ENCODE measurements at places on chromosomes 11 and 22.
A peak's percentile ranks its signal among the peaks of the same experiment; 100 is the strongest.

- no peak for DNase-seq
These were observed 564 bp downstream of the THAP12 start for GRCh38 chr11:76380159-76380976.

- DNase-seq = no peak
These were observed 184.6 kb downstream of the LRRC4C start for GRCh38 chr11:41274831-41275230.

DNA sequence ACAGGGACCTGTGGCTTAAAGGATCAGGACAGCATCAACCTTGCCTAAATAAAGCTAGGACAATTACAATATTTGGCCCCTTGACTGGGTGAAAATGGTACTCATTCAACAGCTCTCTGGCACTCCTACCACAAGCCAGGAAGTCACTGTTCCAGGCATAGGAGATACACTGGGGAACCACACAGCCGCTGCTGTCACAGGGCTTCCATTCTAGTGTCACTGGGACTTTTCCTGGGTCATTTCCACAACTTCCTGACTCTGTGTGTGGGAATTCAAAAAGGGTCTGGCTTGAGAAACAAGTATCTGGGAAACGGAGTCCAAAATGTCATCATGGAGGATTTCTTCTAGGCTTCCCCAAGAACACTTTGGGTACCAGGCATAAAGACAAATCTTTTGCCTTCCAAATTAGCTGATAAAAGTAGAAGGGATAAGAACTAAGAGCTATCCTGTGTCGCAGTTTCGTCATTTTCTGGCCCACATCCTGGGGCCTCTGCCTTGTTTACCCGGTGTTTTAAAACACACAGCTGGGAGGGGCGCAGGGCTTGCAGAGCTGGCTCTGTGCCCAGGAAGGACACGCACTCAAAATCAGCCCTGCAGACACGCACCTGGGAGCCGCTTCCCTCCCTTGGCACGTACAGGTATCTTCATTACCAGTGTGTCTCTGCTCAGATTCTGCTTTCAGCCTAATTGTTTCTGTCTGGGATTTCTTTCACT is 38.0 kb downstream of the TMEM45B start:
- peak; percentile 93 for DNase-seq

DNA sequence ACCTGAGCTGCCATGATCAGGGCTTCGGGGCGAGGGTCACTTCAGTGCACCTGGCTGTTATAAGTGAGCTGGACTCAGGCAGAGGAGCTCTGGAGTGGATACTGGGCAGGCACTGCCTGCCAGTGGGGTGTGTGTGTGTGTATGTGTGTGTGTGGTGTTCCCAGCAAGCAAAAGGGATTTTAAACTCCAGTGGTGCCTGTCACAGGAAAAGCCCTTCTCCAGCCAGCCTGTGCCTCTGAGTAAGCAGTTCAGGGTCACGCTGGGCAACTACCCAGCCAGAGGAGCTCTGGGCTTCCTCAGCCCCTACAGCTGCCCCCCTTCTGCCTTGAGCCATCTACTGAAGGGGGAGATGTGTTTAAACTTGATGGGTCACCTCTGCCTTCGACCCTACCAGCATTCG is 109.0 kb downstream of the OSBP2 start:
- DNase-seq = no peak

GRCh38 chr11:132685174-132685611 is 847.1 kb downstream of the OPCML start:
- DNase-seq = no peak

GRCh38 chr11:31821766-31822165 is 10.6 kb upstream of the PAX6 start:
- no peak for DNase-seq

DNA sequence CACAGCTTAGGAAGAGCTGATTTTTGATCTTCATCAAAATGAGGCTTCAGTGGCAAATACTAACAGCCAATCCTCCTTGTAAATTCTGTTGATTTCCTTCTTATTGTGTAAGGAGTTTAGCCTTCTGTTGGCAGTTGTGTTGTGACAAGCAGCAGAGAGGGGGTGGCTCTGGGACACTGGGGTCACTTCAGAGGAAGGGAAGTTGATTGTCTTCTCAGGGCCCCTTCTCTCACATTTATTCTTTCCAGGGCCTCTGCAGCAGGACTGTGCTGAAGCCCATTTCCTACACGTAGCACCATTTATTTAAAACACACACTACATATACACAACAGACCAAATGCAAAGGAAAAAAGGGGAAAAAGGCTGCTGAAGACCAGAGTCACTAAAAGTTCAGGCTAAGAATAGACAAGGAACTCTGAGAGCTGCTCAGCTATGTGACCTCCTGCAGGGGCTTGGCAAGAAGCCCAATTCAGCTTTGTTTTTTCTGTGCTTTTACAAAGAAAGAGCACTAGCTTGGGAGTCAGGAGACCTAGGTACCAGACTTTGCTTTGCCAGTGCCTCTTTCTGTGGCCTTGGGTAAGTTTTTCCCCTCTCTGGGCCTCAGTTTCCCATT is 28.3 kb upstream of the UPB1 start:
- DNase-seq = no peak

DNA sequence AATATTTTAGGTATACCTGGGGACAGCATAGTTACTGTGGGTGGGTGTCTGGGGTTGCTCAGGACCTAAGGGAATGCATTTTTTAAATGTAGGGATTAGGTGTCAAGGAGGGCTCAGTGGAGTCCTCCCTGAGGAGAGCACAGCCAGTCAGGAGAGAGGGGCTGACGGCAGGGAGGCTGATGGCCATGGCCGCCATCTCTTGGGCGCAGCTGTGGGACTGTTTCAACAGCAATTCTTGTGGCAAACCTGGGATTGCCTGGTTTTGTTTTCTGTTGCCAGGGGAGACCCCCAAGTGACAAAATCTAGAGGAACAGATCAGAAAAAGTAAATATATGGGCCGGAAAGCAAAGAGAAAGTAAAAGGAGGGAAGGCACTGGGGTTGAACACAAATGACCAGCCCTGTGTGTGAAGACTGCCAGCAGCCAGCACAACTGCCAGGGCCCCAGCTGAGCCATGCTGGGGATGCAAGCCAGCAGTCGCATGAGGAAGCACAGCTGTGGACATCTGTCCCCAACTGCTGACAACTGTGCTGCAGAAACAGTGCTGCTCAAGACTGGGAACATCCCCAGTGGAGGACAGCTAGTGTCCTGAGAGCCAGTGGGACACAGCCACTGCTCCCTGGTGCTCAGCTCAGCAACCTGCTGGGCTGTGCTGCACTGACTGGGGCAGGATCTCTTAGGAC is 10.5 kb downstream of the MIF start:
- no peak for DNase-seq

DNA sequence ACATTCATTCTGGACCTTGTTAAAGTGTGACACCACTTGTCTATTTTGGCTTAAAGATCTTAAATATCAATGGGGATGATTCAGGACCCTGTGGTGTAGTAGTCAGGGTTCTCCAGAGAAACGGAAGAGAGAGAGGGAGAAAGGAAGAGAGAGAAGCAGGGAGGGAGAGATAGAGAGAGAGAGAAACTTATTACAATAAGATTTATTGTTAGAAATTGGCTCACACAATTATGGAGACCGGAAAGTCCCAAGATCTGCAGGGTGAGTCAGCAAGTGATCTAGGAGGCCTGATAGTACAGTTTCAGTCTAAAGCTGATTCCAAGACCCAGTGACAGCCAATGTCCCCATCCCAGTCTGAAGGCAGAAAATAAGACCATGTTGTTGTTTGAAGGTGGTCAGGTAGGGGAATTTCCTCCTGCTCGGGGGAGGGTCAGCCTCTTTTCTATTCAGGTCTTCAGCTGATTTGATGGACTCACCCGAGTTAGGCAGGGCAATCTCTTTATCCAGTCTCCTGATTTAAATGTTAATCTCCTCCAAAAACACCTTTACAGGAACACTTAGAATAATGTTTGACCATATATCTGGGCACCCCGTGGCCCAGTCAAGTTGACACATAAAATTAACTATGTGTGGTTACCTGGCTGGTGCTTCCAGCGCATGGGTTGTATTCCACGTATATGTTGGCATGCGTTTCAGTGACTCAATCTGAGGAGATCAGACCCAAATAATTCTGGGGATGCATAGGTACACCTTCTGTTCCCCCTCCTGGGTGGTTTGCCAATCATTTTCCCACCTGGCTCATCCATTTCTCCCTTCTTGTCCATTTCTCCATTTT is 1350.5 kb downstream of the TBC1D22A start:
- no peak for DNase-seq

DNA sequence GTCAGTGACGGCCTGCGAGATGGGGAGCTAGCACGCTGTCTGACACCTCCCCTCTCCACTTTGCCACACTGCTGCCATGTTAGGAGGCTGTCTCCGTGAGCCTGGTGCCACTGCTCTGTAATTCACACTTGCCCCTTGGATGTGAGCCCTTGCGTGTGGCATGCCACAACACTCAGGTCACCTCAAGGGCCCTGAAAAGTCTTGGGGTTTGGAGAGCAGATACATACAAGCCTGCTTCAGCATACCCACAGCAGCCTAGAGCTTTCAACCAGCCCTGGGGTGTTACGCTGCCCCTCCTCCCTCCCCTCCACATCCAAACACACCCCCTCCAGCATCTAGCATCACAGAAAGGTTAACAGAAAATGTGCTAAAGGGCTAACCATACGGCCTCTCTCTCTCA is 69.5 kb upstream of the TBCEL start:
- DNase-seq = no peak

DNA sequence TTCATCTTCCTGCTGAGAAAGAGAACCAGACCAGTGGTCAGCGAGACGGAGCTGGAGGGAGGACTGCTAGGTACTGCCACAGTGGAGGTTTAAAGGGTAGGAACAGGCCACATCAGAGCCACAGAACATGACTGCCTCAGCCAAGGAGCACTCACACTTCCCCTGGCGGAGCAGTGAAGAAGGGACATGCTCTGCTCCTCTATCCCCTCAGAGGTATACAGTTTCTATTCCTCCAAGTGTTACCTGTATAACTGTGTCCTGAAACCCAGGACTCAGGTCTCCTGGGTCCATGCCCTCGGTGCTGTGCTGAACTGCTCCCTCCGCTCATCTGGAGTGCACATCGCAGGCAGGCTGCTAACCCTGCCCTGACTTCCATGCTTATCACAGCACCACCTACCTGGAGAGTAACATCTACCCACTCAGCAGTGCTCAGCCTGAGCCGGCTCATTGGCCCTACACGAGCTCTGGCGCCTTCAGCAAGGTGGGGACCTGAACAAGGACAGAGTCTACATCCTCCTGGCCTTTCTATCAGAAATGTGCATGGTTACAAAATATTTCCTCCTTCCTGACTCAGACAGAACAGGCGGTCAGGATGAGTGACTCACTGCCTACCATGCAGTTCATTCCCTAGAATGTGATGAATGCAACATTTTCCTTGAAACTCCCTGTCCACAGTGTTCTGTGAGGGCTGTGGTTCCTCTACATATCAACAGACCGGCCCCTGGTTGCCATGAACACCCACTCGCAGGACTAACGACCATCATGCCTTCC is 52.9 kb downstream of the C11orf58 start:
- no peak for DNase-seq

DNA sequence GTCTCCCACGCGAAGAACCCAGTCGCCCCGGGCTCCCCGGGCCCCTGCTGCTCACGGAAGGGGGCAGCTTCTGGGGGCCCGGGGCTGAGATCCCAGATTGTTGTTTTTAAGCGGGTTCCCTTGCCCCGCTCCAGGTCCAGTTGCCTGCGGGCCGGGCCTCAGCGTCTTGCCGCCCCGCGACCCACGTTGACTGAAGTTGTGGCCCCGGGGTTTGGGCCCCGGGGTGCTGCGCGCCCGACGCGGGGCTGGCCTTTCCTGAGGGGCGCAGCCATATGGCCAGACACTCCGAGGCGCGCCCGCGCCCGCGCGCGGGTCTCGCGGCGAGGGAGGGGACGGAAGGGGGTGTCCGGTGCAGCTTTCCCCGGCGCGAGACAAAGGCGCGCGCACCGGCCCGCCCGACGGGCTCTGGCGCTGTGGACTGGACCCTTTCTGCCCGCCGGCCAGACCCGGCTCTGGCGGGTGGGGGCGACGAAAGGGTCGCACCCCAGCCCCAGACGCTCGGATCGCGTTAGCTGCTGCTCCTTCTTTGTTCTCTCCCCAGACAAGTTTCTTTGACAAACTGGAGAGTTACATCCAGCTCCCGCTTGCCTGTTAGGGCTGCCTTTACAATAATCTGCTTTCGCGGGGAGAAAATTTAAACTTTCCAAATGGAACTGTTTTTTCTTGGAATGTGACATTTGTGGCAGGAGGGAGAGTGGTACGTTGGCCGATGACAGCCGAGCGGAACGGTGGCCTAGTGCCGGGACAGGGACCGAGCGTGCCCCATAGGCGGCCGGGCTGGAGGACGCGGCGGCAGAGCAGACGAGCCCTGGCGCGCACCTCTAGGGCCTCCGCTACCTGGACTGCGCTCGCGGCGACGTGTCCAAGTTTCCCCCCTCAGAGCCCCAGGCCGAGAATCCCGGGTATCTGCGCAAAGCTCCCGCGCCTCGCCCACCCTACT is 716 bp downstream of the AMOTL1 start:
- no peak for DNase-seq

DNA sequence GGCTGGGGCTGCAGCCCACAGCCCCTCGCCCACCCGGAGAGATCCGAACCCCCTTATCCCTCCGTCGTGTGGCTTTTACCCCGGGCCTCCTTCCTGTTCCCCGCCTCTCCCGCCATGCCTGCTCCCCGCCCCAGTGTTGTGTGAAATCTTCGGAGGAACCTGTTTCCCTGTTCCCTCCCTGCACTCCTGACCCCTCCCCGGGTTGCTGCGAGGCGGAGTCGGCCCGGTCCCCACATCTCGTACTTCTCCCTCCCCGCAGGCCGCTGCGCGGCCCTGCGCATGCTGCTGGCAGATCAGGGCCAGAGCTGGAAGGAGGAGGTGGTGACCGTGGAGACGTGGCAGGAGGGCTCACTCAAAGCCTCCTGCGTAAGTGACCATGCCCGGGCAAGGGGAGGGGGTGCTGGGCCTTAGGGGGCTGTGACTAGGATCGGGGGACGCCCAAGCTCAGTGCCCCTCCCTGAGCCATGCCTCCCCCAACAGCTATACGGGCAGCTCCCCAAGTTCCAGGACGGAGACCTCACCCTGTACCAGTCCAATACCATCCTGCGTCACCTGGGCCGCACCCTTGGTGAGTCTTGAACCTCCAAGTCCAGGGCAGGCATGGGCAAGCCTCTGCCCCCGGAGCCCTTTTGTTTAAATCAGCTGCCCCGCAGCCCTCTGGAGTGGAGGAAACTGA is 731 bp downstream of the GSTP1 start:
- DNase-seq = peak; percentile 68

GRCh38 chr22:46761539-46762237 is 762 bp upstream of the TBC1D22A start:
- no peak for DNase-seq

- DNase-seq = no peak
These were observed 697.6 kb downstream of the KCNA4 start for GRCh38 chr11:29319210-29319609.

GRCh38 chr11:74400606-74401005 is 2.4 kb upstream of the PGM2L1 start:
- DNase-seq = no peak

GRCh38 chr22:28450109-28450508 is 229.5 kb downstream of the TTC28 start:
- DNase-seq = no peak

DNA sequence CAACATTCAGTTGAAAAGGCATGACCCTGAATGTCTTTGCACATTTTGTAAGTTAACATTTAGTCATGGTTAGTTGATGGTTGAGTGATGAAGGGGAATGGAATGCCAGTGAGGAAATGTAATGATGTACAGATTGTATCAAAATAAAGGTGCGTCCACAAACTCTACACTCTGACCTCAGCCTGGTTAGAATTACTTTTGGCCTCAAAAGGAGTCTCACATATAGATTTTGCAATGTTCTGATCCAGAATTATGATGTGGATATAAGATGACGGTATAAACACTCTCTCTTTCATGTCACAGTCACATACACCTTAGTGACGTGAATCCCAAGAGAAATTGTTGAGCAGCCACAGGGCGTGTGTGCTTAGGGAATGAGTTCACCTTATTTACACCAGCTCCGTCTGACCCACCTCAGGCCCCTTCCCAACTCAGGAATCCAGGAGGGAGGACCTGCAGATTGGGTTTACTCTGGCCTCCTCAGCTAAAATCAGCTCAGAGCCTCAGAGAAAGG is 100.1 kb downstream of the RDX start:
- DNase-seq = no peak
